ENCODE measurements at places on chromosomes 1 and 21. TPM values are rescaled to one million over a fixed set of nuclear protein-coding genes. Genes with fewer than 3 reads are reported as not detected.

DNA sequence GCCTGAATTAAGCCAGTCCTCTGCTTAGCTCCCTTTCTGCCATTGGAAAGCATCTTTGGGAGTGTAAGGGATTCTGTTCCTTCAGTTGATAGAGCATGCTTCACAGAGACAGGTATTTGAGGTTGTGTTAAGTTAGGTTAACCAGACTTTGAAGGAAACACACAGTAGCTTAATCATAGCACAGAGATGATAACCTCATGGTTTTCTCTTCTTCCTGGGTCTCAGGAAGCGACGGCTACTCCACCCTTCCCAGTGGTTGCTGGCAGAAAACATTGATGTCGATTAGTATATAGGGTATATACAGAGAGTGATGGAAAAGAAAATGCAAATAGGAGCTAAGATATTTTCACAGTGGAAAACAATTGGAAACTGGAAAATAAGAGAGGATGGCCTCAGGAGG is 42.0 kb downstream of the S1PR1 start:
- ATAC-seq: no peak

Gene DOP1B
- 7.2 TPM for total RNA-seq

Gene DLGAP3
- total RNA-seq: not detected

DNA sequence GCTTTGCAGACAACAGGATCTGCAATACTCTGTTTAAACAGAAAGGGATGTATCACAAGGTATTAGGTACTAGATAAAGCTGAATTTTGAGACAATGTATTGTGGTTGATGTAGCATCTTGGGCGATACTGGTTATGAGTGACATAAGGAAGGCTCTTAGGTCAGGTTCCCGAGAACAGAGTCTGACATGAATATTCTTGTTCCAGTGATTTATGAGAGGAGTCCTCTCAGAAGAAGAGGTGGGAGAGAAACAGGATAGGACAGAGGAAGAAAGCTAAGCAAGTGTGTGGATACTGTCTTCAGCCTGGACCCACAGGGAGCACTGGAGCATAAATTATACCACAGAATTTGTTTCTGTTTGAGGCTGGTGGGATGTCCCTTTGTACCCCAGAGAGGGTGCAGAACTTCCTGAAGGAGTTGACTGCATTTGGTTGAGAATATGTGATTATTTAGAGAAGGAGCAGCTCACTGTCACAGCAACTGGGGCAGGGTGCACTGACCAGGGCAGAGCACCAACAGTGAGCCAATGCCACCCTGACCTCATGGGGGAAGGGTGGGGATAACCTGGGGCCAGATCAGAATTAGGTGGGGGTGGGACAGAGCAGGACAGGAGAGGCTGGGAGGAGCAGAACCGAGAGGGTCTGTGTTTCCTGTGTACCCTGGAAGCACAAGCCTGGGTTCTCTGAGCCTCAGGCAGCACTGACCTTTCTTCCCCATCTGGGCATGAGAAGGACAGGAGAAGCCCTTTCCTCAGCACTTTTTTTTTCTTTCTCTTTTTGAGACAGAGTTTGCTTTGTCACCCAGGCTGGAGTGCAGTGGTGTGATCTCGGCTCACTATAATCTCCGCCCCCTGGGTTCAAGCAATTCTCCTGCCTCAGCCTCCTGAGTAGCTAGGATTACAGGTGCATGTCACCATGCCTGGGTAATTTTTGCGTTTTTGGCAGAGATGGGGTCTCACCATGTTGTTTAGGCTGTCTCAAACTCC is 36.3 kb upstream of the SLC6A9 start:
- ATAC-seq: peak; percentile 10

DNA sequence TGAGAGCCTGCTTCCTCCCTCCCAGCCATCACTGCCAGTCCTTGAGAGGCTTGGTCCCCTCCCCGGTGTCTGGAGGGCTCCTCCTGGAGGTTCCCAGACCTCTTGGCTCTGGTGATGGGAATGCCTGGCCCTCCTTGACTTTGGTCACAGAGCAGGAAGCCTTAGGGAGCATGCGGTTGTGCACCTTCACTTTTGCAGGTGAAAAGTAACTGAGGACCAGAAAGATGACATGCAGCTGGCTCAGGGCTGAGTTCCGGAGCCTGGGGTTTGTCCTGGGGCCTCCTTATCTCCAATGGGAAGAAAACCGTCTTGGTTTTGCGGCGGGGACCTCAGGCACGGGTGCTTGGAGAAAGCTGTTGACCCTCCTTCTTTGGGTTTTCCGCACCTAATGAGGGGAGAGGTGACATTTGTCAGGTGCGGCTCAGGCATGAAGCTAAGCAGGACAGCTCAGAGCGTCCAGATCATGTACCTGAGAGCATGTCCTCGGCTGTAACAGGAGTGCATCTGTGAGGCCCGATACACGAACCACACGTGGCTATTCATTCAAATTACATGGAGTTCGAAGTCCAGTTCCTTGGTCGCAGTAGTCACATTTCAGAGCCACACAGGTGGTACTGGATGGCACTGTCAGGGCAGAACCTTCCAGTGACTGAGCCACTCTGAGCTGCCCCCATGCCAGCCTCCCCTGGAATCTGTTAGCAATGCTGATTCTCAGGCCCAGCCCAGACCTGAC is 608 bp upstream of the MX2 start:
- no peak for ATAC-seq

Gene MSTO1
- 7.6 TPM for total RNA-seq

DNA sequence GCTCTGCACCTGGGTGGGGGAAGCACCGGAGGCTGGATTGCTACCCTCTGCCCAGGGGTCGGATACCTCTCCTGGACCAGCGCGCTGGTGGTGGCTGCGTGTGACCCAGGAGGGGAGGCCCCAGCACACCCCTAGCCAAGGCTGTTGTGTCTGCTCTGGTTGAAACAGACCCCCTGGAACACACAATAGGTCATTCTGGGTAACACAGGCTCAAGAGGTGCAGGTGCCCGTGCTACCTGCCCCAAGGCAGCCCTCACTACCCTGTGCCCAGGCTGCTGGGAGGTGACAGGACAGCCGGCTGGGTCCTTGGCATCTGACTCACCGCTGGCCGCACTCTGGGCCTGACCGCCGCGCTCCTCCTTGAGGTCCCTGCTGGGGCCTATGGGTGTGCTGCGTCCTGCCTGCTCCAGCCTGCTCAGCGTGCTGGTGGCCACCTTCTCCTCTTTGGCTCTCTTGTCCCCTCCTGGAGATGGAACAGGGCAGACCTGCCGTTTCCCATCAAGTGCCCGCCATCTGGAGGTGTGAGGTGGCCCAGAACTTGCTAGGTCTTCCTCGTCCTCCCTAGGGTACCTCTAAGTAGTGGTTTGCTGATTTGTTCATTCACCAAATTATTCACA is 30.0 kb downstream of the ZBTB17 start:
- ATAC-seq: no peak

GRCh38 chr1:15684042-15684461 is at the start of gene PLEKHM2:
TSS of gene PLEKHM2 (plus strand) at chr1:15684320. CDS start at chr1:15684559, 239 bp downstream.
- ATAC-seq: peak; percentile 75

GRCh38 chr1:156149374-156150332 is 3.7 kb upstream of the SEMA4A start:
- ATAC-seq: no peak

Gene SHISAL2A
- total RNA-seq: not detected
